Putamen (tissue), 1 donor: ENCODE measurements at places on chromosomes 2 and 18.

- no peak for DNase-seq
Observed at GRCh38 chr18:44732599-44732998, 51.9 kb downstream of the SETBP1 start.

DNA sequence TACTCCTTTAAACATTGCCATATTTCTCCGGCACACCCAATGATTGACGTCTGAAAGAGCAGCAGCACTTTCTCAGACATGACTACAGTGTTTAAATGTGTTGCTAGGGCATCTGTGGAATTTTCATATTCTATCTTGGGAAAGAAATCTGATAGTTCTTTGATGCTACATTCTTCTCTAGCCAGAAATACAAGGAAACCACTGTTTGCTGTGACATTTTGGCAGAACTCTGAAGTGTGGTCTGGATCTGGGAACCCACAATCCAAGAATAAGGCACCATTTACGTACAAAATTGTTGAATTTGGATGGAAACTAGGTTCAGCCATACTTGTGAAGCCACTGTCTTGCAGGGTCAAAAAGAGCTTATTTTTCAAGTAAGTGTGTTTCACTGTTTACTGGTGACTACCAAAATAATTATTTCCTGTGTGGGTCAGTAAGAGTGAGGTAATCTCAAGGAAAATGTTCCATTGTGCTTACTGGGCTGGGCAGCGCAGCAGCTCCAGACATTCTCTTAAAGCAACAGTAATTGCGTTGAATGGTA, 21.3 kb upstream of the CD28 start:
- no peak for DNase-seq

GRCh38 chr2:201891676-201892075, 85.3 kb downstream of the CDK15 start:
- no peak for DNase-seq

GRCh38 chr2:11752906-11753305, 6.5 kb downstream of the LPIN1 start:
- DNase-seq: peak; percentile 56

DNA sequence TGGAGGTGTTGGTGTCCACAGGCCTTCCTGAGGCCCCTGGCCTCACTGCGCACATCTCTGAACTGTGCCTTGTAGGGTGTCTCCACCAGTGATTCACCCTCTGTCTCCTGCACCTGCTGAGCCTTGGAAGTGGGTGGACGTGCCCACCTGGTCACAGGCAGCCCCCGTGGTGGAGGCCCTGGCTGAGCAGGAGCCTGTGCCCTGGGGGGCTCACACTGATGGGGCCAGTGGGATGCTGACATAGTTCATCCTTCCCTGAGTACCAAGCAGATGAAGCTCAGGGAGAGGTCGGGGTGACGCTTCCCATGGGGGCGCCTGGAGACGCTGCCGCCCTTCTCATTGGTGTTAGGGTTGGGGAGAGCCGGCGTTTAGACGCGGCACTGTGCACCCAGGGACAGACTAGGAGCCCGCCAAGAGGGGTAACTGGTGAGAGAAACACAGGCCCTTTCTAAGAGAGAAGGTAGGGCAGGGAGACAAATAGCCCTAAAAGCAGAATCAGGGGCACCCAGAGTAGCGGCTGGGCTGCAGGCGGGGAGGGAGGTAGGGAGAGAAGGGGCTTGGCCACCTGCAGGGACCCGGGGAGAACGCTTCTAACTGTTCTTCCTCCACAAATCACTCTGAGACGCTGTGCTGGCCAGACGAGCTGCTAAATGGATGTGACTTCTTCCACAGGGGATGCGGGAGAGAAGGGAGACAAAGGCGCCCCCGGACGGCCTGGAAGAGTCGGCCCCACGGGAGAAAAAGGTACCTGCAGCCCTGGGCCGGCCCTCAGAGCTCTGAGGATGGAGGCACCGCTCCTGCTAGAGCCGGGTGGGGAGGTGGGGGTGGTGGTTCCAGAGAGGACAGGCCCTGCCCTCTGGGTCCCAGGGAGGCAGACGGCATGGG, 18.0 kb downstream of the COLEC11 start:
- DNase-seq: no peak

- DNase-seq: no peak
Observed at GRCh38 chr2:240968731-240969624, 29.4 kb upstream of the SNED1 start.

DNA sequence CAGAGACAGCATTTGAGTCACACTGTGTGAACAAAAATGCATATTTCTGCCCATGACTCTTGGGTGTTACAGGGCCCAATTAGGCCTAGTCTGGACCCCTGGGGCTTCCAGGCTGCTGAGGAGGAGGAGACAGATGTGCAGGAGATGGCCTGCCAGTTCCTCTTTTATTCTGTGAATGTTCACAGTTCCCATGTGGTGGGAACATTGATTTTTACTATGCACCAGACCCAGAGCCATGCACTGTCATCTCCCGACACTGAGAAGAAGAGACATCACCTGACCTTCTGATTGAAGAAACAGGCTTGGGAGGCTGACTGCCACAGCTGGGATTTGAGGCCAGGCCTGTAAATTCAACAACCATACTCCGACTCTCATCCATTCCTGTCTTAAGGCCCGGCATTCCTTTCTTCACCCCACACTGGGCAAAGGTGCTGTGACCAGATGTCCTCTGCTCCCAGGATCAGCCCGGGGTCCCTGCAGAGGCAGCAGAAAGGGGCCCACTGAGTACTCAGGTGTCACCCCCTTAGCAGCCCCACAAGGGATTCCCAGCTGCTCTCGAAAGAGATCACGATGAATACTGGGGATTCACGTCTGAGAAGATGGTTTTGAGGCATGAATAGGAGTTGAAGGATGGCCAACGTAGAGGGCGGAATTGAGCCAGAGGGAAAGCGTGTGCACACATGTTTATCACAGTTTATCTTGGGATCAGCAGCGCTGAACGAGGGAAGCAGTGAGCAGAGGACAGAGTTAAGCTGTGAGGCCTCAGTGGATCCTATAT, 3.6 kb upstream of the TFCP2L1 start:
- DNase-seq: no peak

DNA sequence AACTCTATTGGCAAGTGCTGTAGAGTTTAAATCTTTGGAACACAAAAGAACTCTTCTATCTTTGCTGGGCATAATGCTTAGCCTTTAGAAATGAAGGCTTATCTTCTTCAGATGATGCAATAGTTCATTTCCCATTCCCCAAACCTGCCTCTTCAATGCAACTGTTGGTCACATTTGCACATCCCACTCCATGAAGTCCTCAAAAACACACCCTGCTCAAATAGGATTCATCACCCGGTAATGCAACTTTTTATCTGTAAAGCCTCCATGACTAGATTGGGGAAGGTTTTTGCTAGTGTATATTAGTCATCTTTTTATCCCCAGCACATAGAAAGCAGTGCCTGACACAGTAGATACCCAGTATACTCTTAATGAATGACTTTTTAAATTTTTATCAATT, 376.4 kb downstream of the RBM43 start:
- no peak for DNase-seq

DNA sequence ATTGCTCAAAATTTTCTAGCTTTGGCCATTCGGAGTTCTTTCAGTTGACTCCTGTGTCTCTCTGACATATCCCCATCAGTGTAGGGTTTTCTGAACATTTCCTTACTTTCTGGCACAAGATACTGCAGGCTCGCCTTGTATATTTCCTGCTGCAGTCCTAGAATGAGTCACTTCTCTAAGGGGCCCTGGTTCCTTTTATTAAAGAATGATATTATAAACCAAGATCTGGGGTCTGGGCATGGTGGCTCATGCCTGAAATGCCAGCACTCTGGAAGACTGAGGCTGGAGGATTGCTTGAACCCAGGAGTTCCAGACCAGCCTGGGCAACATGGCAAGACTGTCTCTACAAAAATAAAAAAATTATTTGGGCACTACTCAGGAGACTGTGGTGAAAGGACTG, 3.0 kb upstream of the RPL37A start:
- DNase-seq: no peak

DNA sequence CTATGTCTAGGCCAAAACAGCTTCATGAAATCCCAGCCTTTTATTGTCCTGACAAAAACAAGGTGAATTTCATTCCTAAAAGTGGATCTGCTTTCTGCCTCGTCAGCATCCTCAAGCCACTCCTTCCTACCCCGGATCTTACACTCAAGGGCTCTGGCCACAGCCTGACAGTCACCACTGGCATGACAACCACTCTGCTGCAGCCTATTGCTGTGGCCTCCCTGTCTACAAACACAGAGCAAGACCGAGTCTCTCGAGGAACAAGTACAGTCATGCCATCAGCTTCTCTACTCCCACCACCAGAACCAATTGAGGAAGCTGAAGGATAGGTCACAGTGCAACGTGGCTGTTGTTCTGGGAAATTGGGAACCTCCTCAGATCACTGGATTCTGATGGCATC, 106.1 kb downstream of the ICA1L start:
- DNase-seq: no peak

- DNase-seq: no peak
Observed at GRCh38 chr2:96108541-96109360, 7.6 kb downstream of the ADRA2B start.
